ENCODE measurements at places on chromosomes 11 and 22.

- no peak for DNase-seq
Observed at GRCh38 chr11:45412051-45412471, 125.9 kb upstream of the SYT13 start.

DNA sequence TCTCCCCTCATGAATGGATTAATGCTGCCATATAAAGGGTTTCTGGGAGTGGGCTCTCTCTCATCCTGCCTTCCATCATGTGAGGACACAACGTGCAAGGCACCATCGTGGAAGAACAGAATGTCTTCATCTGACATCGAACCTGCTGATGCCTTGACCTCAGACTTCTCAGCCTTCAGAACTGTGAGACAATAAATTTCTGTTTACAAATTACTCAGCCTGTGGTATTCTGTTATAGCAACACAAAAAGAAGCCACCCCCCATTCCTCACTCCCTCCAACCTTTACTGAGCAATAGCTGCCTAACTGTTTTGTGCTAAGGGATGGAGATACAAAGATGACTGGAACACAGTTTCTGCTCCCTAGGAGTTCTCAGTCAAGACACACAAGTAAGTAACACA, 106.1 kb upstream of the PLET1 start:
- no peak for DNase-seq

GRCh38 chr11:123057661-123058305, 4.2 kb downstream of the HSPA8 start:
- DNase-seq, result no peak

DNA sequence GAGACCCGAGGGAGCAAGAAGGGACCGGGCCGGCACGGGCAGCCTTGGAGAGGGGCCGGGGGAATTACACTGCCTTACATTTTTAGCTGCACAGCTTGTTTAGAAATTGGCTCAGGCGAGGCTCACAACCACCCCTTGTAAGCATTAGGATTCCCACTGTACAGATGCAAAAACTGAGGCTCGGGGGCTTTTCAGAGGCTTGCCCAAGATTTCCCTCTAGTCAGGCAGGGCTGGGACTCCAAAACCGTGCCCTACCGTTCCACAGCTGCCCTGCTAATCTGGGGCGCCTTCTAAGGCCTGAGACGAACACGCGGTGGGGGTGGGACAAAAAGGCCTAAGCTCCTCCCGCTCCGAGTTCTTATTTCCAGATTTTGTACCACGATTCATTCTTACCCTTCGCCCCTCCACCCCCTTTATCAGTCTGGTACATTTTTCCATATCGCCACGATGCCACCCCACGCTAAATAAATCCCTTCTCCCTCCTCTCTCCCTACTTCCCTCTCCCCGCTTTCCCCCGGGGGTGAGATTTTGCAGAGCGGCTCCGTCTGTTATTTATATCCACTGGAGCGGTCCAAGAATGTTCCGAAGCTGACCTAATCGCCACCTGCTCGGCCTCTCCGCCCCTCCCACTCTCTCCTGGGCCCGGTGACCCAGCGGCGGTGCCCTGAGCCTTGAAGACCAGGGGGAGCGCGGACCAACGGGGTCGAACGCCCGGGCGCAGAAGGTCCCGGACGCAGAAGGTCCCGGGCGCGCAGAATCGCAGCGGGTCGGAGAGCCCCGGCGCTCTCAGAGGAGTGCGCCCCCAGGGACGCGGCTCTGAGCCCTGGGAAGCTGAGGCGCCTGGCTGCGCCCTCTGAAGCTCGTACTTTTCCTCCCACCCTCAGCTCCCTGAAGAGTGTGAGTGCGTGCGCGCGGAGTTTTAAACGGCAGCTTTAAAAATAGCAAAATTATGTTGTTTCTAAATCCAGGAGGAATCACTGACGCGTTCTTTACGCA, 764 bp upstream of the PACSIN3 start:
- peak; percentile 72 for DNase-seq

- no peak for DNase-seq
Observed at GRCh38 chr11:96384156-96384555, 5.6 kb downstream of the CCDC82 start.

GRCh38 chr11:71210861-71211260, 41.5 kb downstream of the SHANK2 start:
- DNase-seq, result no peak

- DNase-seq, result peak; percentile 30
Observed at GRCh38 chr11:9250139-9250582, 15.0 kb downstream of the DENND5A start.

GRCh38 chr11:62433141-62433903, 14.5 kb downstream of the SCGB1A1 start:
- no peak for DNase-seq

DNA sequence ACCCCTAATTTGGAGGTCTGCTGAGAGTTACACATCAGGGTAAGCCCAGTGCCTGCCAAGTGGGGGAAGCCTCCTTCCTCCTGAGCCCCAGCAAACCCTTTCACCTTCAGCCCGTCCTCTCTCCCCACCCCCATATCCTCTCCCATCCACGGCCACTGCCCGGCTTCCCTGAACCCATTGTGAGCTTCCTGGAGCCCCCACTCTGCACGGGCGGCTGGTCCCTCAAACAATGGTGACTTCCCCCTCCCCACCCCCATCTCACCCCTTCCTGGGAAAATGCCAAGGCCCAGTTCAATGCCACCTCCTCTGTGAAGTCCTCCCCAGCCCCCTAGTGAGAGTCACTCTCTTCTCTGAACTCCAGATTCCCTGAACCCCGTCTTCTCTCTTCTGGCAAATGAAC, 17.9 kb downstream of the DNAL4 start:
- no peak for DNase-seq

GRCh38 chr22:28477556-28477955, 202.1 kb downstream of the TTC28 start:
- no peak for DNase-seq

DNA sequence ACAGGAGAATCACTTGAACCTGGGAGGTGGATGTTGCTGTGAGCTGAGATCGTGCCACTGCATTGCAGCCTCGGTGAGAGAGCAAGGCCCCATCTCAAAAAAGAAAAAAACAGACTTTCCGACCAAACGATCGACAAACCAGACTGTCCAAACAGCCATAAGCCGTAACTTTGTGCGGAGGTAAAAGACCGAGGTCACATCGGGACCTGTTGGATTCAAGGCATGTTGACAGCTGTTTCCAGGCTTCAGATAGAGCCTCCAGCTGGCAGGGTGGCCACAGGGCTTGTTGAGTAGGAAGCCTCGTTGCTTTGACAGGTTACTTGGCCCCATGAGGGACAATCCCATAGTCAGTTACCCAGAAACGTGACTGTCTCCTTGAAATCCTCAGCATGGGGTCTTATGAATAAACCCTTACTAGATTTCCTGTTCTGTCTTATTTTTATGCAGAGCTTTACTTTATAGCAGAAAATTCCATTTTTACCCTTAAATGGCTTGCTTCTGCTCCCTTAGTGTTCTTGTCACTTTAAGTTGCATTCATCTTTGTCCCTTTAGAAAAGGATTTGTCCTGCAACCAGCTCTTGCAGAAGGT, 22.3 kb downstream of the PPARA start:
- DNase-seq, result no peak

DNA sequence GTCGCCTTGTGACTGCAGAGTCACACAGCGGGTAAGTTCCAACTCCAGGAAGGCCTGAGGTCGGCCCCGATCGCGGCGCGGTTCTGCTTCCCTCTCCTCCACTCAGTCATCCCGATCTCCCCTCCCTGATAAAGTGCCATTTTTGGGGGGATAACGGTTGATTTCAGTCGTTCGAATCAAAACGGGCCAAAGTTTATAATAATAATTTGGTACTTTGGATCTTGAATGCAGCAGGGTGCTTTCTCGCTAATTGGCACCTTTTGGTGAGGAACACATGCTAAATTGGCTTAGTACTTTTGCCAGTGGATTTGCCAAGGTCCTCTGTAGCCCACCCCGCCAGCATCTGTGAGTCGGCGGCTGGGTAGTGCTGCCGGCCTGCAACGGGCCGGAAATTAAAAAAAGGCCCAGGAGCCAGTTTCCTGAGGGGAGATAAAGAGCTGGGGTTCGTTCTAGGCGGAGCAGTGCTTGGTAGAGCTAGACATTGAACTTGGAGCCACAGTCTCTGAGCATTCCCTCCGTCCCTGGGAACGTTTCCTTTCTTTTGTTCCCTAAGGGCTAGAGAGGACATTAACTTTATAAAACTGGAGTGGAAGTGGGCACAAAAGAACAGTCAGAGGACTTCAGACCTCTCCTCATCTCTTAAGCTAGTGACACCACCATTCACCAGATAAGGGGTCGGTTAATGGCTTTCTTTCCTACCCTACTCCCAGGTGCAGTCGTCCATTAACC, 997 bp downstream of the UBE2L3 start:
- DNase-seq, result peak; percentile 34

GRCh38 chr11:126654886-126655806, 299.7 kb downstream of the ST3GAL4 start:
- DNase-seq, result no peak

DNA sequence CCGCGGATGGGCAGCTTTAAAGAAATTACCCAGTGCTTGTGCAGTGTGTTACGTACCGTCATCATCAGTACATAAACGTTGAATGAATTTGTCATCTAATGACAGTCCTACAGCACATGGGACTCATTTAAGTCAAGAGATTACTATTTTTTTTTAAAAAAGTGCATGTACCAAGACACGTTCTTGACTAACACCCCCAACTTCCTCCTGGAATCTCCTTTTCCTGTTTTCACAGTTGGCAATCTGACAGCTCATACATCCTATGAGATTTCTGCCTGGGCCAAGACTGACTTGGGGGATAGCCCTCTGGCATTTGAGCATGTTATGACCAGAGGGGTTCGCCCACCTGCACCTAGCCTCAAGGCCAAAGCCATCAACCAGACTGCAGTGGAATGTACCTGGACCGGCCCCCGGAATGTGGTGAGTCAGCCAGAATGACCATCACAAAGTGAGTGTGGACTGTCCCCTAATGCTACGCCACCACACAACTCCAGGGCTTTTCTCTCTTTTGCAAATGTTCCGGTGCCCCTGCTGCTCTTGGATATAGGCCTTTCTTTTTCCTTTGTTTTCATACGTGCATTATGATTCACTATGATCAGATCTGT, 162.0 kb upstream of the SORL1-AS1 start:
- no peak for DNase-seq

DNA sequence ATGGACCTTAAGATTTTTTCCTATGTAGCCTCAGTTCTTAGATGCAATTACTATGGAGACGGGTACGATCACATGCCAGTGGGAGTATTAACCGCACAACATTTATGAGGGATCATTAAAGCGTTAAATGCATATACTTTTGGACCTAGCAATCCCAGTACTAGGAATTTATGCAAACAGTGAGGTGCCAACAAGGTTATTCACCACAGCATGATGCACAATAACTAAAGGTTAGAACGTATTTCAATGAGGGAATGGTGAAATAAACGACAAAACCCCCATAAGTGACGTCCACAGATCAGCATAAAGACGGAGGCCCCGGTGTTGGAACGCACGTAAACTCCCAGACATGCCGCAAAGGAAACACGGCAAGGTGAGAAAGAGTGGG, 539 bp downstream of the SIRT3 start:
- peak; percentile 70 for DNase-seq

- no peak for DNase-seq
Observed at GRCh38 chr11:45025716-45026492, 75.2 kb upstream of the TP53I11 start.

GRCh38 chr22:19974935-19975706, 33.5 kb upstream of the TXNRD2 start:
- no peak for DNase-seq

GRCh38 chr11:12215181-12215593, 104.8 kb downstream of the MICAL2 start:
- no peak for DNase-seq

DNA sequence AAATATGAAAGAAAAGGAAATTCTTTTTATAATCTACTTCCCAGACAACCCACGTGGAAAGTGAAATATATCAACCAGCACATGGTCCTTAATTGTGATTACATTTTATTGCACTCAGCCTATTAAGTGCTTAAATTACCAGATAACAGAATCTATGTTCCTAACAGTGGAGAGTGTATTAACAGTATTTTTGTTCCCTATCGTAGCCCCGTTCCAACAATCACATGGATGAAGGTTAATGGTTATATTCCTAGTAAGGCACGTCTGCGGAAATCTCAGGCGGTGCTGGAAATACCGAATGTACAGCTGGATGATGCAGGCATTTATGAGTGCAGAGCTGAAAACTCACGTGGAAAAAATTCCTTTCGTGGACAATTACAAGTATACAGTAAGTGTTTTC, 626.1 kb upstream of the ARHGAP42 start:
- DNase-seq, result no peak

GRCh38 chr11:110928391-110928790, 216.2 kb upstream of the ARHGAP20 start:
- DNase-seq, result no peak

DNA sequence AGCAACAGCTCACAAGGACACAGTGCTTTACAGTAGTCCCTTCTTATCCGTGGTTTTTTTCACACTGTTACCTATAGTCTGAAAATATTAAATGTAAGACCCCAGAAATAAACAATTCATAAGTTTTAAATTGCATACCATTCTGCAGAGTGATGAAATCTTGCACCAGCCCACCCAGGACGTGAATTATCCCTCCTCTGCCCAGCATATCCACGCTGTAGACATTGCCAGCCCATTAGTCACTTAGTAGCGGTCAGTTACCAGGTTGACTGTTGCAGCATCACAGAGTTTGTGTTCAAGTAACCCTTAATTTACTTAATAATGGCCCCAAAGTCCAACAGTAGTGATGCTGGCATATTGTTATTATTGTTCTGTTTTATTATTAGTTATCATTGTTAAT, 3.6 kb downstream of the CLTCL1 start:
- no peak for DNase-seq

GRCh38 chr11:69721106-69721505, 17.3 kb upstream of the FGF19 start:
- no peak for DNase-seq

- no peak for DNase-seq
Observed at GRCh38 chr22:50157709-50158375, 12.7 kb upstream of the PANX2 start.
